Natural killer cell (primary cell): ENCODE measurements at places on chromosomes 3 and 15.

GRCh38 chr3:54830658-54831057 lies 97.2 kb downstream of the LRTM1 start:
- no peak overlapping the region for H3K4me3 ChIP-seq
- no peak for DNase-seq
- H3K36me3 ChIP-seq: no peaks in the 10 kb centered on the region

DNA sequence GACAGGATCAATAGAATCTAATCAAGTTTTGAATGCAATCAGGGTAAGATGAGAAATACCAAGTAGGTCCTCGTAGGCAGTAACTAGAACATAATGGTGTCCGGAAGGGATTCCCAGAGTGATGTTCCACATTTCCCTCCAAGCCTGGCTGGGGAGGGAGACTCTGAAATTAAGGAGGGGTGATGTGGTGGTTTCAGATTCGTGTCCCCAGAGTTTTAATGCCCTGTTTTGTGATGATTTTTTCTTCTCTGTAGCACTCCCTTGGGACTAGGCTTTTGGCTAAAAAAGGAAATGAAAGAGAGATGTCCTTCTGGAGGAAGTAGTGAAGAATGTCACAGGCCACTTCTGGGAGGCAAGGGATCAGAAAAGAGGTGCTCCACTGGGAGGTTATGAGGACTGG lies 108.3 kb upstream of the CACNA2D3 start:
- H3K27me3 ChIP-seq: no peaks in the 10 kb centered on the region
- no peak for DNase-seq
- H3K27ac ChIP-seq: no peak overlapping the region
- no peak overlapping the region for H3K4me3 ChIP-seq
- H3K4me1 ChIP-seq: no peaks in the 10 kb centered on the region

- DNase-seq: no peak
- no peak overlapping the region for H3K4me3 ChIP-seq
- H3K36me3 ChIP-seq: no peaks in the 10 kb centered on the region
These were observed 630.1 kb upstream of the KCNMB2 start for GRCh38 chr3:177906126-177906511.

DNA sequence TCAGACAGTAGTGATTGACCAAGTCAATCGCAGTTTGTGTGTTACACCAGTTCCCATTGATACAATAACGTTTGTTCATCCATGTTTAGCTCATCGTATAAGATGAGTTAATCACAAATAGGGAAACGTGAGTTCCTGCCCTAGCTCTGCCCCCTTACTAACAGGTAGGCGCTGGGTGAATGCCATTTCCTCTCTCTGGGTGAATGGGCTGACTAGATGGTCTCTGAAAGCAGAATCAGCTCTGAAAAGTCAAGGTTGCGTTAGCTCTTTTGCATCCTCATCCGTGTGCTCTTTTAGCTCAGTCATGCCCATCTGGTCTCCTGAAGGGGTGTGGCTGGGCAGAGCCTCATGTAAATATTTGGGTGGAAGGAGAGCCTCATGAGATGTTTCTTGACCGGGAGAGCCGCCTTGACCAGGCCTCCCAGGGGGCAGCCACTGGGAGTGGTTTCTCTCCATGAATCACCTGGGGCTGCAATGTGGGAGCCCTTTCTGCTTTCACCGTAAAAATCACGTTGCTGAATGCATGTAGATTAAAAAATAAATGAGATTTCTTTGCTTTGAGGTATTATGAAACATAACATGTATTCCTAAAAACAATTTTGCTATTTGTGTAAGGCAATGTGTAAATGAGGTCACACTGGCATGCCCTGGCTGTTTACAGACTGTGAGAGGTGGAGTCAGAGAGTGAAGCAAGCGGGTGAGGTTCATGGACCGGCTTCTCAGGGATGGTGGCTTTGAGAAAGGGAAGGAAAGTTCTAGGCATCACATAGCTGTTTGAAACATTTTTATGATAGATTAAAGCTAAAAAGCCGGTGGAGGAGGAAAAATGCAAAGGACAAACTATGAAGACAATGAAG lies 108.4 kb upstream of the RASGRP1 start:
- peaks cover 44% of the 10 kb centered on the region for H3K4me1 ChIP-seq
- H3K4me3 ChIP-seq: no peak overlapping the region
- H3K27ac ChIP-seq: peak overlapping the region; percentile 98
- no peaks in the 10 kb centered on the region for H3K27me3 ChIP-seq

DNA sequence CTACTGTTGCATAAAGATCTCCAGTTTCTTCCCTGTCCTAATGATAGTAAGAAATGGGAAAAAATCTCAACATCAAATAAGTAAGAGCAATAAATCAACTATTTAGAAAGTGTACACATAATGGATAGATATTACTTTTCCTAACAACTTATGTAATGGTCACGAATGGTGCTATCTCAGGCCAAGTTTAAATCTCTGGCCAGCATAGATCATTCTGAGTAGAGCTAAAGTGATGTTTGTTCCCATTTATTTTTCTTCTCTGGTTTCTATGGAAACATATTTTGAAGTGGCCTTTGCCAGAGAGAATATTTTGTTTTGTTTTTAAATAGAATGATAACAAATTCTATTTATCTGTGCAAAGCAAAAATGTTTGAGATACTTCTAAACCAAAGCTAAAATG lies 249.7 kb upstream of the TTC14 start:
- no peak overlapping the region for H3K4me3 ChIP-seq
- H3K4me1 ChIP-seq: no peaks in the 10 kb centered on the region

GRCh38 chr3:33989229-33989628 lies 190.8 kb downstream of the PDCD6IP start:
- no peaks in the 10 kb centered on the region for H3K4me1 ChIP-seq
- no peak for DNase-seq
- no peak overlapping the region for H3K27ac ChIP-seq
- H3K27me3 ChIP-seq: no peaks in the 10 kb centered on the region
- H3K4me3 ChIP-seq: no peak overlapping the region

DNA sequence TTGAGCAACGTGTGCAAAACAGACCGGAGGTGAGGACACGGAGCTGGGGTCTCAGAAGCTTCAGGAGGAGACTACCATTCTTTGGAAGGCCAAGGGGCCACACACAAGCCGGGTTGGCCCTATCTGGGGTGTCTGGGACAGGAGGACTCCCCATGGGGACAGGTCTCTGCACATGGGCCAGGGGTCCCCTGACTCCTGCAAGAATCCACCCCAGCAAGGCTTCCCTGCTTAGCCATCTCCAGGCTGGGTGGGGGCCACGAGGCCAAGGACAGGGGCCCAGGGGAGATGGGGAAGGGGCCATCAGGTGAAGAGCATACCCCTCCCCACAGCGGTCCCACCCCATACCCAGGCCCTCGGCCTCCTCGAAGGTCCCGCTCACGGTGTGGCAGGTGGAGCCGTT lies 38.5 kb downstream of the ADAMTS7 start:
- H3K27me3 ChIP-seq: no peaks in the 10 kb centered on the region
- no peaks in the 10 kb centered on the region for H3K36me3 ChIP-seq
- H3K27ac ChIP-seq: no peak overlapping the region
- H3K4me1 ChIP-seq: no peaks in the 10 kb centered on the region
- H3K4me3 ChIP-seq: no peak overlapping the region

DNA sequence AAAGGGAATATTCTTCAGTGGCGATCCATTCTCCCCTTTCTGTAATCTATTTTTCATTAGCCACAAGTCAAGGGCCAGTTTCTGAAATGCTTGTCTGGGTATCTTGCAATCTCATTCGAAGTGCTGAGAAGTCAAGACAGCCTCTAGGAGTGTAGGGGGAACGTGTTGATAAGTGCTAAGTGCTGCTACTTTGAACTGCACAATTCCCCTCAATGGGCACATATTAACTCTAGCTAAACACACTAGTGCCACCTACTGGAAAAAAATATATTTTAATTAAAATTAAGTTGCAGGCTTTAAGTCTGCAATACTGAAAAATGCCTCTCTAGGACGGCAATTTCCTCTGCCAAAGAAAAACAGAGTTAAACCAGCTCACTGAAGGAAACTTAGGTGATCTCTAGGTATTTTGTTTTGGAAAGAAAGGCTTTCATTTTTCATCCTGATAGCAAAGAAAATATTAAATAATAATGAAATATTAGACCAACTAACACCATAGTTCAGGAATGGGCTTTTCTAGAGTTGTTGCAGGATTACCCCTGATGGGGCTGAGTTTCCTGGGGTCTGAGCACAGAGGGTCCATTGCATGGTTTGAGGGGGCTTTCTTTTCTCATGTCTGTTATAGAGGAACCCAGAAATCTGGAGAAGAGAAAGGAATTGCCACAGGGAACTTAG lies 181.9 kb upstream of the KBTBD8 start:
- peaks cover 3% of the 10 kb centered on the region for H3K27me3 ChIP-seq
- H3K36me3 ChIP-seq: no peaks in the 10 kb centered on the region
- no peaks in the 10 kb centered on the region for H3K4me1 ChIP-seq
- H3K27ac ChIP-seq: no peak overlapping the region
- H3K4me3 ChIP-seq: no peak overlapping the region
- DNase-seq: no peak

DNA sequence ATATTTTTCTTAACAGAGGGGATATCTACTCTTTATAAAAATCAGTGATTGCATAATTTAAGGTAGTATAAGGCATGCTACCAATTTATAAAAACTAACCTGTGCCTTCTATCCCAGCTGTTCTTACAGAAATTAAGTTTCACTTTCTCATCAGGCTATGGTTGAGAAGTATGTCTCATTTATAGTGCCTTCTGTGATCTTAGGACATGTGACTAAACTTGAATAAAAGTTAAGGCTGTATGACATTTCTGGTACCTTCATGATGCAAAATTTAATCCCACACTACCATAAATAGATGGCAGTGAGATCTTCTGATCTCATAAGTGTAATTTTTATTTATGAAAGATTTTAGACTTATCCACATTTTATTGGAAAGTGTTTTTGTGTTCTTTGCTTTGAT lies 12.6 kb downstream of the TIPARP start:
- peak; percentile 39 for DNase-seq
- peaks cover 8% of the 10 kb centered on the region for H3K4me1 ChIP-seq
- H3K27me3 ChIP-seq: no peaks in the 10 kb centered on the region
- no peak overlapping the region for H3K4me3 ChIP-seq
- H3K27ac ChIP-seq: no peak overlapping the region

- DNase-seq: peak; percentile 15
- H3K36me3 ChIP-seq: no peaks in the 10 kb centered on the region
- no peak overlapping the region for H3K27ac ChIP-seq
- peaks cover 8% of the 10 kb centered on the region for H3K4me1 ChIP-seq
These were observed 58.5 kb upstream of the FAM174B start for GRCh38 chr15:92714077-92714476.

- H3K4me1 ChIP-seq: no peaks in the 10 kb centered on the region
- H3K27ac ChIP-seq: no peak overlapping the region
- peaks cover 18% of the 10 kb centered on the region for H3K36me3 ChIP-seq
These were observed 31.6 kb downstream of the BDH1 start for GRCh38 chr3:197524128-197524527.

DNA sequence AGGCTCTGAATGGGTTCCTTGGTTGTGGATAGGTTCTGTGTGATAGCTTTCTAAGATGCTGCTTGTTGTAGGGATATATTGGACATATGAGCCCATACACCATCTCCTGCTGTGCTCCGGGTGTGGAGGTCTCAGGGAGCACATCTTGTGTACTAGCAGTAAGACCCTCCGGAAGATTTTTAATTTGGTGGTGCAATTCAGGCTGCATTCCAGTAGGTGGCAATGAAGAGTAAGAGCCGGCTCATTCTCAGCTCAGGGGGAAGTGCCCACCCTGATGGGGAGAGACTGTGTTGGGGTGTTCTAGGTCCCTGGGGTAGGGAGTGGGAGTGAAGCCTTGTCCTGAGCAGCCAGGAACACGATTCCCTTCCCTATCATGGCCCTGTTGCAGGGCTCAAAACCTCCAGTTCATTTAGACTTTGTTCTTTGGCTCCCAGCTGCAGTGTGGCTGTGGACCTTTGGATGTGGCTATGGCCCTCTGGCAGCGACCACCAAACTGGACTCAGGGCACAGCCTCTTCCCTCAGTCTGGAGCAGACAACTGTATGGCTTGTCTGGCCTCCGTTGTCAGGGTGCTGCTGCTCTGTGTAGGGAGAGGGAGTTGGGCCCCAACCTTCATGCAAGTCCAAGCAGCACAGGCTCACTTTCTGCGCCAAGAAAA lies 104.7 kb downstream of the UNC13C start:
- no peaks in the 10 kb centered on the region for H3K36me3 ChIP-seq
- H3K4me3 ChIP-seq: no peak overlapping the region
- DNase-seq: peak; percentile 20
- H3K27me3 ChIP-seq: peaks cover 2% of the 10 kb centered on the region

DNA sequence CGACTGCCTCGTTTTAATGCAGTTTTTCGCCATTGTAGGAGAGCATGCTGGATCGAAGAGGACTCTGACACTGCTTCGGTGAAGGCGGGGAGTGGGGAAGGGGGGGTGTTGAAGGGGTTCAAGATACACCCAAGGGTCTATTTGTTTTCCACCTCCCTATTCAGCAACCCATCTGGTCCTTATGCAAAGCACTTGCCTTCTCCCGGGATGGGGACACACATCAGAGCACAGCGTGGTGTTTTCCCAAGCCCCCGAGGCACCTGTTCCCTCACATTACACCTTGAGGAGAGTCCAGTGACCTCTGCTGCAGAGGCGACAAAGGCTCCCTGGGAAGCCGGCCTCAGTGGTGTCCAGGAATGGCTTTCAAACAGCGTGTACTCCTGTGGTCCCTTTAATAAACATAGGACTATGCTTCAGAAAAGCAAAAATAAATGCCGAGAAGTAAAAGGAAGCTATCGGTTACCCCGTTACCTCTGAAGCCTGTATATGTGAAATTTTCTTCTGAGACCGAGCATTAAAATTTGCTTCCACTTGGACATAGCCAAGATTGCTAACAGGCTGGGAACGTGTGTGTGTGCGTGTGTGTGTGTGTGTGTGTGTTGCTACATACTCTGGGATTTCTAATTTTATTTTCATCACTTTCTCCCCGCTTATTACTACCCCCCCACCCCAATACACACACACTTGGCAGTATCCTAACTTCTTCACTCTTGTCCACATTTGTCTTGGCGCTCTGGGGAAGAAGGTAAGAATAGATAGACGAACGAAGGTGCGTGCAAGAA lies 53.2 kb downstream of the CCDC54 start:
- H3K36me3 ChIP-seq: no peaks in the 10 kb centered on the region
- peaks cover 24% of the 10 kb centered on the region for H3K4me1 ChIP-seq
- H3K4me3 ChIP-seq: peak overlapping the region; percentile 73
- H3K27me3 ChIP-seq: peaks cover 10% of the 10 kb centered on the region

DNA sequence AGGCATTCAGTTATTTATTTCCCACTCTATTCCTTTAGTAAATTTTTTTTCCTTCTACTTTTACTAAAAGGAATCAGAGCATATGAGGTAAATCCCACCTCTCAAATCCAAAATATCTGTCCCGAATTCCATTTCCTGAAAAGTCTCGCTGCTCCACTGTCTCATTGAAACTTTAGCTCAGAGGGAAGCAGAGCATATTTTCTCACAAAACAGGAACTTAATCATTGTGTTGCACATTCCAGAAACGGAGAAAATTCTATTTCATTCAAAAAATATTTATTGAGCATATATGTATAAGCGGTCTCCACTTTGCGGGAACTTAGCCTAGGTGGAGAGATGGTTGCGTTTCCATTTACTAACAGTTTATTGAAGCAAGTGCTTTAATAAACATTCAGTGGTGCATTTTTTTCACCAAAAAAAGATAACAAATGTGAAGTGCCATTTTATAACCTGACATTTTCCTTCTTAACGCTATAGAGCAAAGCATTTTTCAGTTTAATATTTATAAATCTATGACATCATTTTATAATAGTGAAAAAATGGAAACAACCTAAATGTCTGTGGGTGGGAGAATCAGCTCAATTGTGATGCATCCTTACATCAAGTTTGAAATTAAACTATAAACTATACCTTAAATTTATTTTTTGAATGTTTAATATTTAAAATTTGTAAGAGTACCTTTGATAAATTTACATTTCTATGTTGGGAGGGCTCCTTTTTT lies 67.2 kb upstream of the CSTA start:
- no peak overlapping the region for H3K27ac ChIP-seq
- no peaks in the 10 kb centered on the region for H3K36me3 ChIP-seq
- H3K4me1 ChIP-seq: no peaks in the 10 kb centered on the region
- no peak for DNase-seq
